LHCN-M2 (cell line): ENCODE measurements at places on chromosomes 7 and 10. TPM values are rescaled to one million over a fixed set of nuclear protein-coding genes. Genes with fewer than 3 reads are reported as not detected.

The AKR1E2 gene
- total RNA-seq = 0.19 TPM in 1 of 2 replicates, not detected in the other

The ASB10 gene
- not detected in 2 replicates for total RNA-seq

The IL6 gene
- 1.7 TPM in 1 of 2 replicates, not detected in the other for total RNA-seq

The OPALIN gene
- not detected in 2 replicates for total RNA-seq

The SPRN gene
- total RNA-seq = 0.29 and 0.32 TPM in 2 replicates

The SLC26A5 gene
- not detected in 2 replicates for total RNA-seq

The HIBADH gene
- 91.4 and 99.7 TPM in 2 replicates for total RNA-seq

The CH25H gene
- total RNA-seq = 0.06 TPM in 2 replicates

The INPP5A gene
- 15.9 and 16.0 TPM in 2 replicates for total RNA-seq

The INMT gene
- 1.4 and 1.7 TPM in 2 replicates for total RNA-seq

The RBP3 gene
- not detected in 2 replicates for total RNA-seq

The SLC16A12 gene
- total RNA-seq = 0.45 and 0.52 TPM in 2 replicates

The INA gene
- total RNA-seq = not detected in 2 replicates

The C10orf53 gene
- not detected in 2 replicates for total RNA-seq

The WDR86 gene
- total RNA-seq = 1.3 TPM in 1 of 2 replicates, not detected in the other

The GPC2 gene
- total RNA-seq = 9.6 and 9.9 TPM in 2 replicates

The BICC1 gene
- total RNA-seq = 17.3 and 20.7 TPM in 2 replicates

The TSPAN12 gene
- 6.2 and 6.4 TPM in 2 replicates for total RNA-seq

The TUBB8 gene
- not detected in 2 replicates for total RNA-seq

The TBXAS1 gene
- total RNA-seq = 7.2 and 8.4 TPM in 2 replicates

The MBL2 gene
- total RNA-seq = not detected in 2 replicates

The SFRP5 gene
- total RNA-seq = 0.17 TPM in 1 of 2 replicates, not detected in the other

The AUTS2 gene
- 3.0 and 4.6 TPM in 2 replicates for total RNA-seq

The HDAC9 gene
- total RNA-seq = 7.1 and 16.5 TPM in 2 replicates

The NEUROG3 gene
- total RNA-seq = not detected in 2 replicates

The USP54 gene
- 19.2 and 43.2 TPM in 2 replicates for total RNA-seq
